ENCODE measurements at places on chromosomes 1 and 21.

GRCh38 chr21:20856926-20857325, 141.3 kb upstream of the NCAM2 start:
- no peak for DNase-seq

DNA sequence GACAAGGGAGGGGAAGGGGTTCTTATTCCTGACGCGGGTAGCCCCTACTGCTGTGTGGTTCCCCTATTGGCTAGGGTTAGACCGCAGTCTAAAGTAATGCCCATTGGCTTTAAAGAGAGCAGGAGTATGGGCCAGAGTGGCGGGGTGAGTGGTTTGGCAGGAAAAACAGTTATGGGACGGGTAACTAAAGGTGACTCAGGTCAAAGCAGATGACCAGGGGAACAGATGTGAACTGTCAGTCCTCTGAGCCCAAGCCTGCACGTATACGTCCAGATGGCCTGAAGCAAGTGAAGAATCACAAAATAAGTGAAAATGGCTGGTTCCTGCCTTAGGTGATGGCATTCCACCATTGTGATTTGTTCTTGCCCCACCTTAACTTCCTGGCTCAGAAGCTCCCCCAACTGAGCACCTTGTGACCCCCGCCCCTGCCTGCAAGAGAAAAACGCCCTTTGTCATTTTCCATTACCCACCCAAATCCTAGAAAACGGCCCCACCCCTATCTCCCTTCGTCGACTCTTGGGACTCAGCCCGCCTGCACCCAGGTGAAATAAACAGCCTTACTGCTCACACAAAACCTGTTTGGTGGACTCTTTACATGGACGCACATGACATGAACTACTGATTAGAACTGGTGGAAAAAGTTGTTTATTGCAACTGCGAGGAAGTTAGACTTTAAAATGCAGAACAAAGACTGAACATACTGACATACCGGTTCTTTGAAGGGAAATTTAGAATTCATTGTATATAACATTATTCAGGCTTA, 758 bp upstream of the ATAD3B start:
- no peak for DNase-seq

DNA sequence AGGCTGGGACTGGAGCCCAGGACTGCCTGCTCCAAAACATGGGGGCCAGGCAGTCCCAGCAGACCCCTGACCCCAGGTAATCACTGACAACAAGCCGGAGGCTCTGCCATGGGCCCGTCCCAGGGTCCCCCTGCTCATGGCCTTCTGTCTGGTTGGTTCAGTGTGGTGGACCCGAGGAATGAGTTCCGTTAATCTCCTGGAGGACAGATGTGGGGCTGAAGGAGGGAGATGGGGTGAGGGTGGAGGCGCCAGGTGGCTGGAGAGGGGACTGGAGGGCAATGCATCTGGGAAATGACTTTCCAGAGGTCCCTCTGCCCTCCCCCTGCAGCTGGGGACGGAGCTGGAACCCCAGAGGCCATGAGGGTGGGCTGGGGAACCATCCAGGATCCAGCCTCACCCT, 103.2 kb downstream of the EBNA1BP2 start:
- DNase-seq: no peak

- no peak for DNase-seq
Measured at GRCh38 chr1:108124622-108125311, 75.4 kb downstream of the SLC25A24 start.

- no peak for DNase-seq
Measured at GRCh38 chr1:5348732-5349465, 643.3 kb downstream of the NPHP4 start.

GRCh38 chr21:42929969-42930368, 4.5 kb upstream of the ERVH48-1 start:
- DNase-seq: no peak

DNA sequence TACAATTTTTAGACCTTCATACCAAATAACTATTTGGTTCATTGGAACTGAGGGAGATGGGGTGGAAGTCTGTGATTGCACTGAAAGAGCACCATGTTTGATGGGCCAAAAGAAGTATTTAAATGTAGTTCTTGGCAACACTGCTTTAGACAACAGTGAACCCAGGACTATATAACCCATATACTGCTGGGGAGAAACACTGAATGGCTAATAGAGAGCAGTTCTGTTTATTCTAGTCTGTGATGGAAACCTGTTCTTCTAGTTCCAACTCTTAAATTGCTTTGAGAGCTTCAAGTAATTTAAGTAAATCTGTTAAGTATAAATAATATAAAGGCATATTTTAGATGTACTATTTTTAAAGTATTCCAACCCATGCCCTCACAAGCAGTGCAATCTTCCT, 96.3 kb downstream of the NIBAN1 start:
- no peak for DNase-seq

GRCh38 chr1:29630756-29631155, 394.4 kb downstream of the PTPRU start:
- no peak for DNase-seq

GRCh38 chr1:53696571-53696970, 42.4 kb downstream of the GLIS1 start:
- DNase-seq: no peak

GRCh38 chr1:116806245-116806644, 52.0 kb downstream of the CD2 start:
- DNase-seq: no peak

DNA sequence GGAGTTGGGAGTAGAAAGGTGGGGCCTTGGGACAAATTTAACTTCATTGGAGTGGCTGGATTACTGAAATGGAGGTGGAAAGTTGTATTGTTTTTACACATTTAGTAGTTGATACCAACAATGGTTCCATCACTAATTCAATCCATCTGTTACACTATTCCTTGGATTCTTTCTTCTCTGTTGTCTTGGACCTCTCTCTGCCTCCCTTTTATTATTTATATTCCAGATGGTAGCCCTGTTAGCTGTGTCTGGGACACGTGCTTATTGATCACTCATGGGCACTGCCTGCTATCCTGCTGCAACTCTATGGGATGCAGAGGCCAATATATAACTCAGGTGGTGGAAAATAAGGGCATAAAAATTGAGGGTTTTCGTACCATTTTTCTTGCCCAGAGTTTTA, 346.3 kb downstream of the PAPPA2 start:
- no peak for DNase-seq

DNA sequence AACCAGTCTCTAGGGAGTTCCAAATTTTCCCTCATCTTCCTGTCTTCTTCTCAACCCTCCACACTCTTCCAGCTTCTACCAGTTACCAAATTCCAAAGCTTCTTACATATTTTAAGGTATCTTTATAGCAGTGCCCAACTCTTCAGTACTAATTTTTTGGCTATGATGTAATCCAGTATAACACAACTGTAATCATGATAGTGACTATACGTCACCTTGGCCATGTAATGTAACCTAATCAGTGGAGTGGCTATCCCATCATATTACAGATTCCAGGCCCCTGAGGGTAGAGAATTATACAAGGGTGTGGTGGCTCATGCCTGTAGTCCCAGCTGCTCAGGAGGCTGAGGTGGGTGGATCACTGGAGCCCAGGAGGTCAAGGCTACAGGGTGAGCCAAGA, 143.2 kb downstream of the CLEC20A start:
- no peak for DNase-seq

DNA sequence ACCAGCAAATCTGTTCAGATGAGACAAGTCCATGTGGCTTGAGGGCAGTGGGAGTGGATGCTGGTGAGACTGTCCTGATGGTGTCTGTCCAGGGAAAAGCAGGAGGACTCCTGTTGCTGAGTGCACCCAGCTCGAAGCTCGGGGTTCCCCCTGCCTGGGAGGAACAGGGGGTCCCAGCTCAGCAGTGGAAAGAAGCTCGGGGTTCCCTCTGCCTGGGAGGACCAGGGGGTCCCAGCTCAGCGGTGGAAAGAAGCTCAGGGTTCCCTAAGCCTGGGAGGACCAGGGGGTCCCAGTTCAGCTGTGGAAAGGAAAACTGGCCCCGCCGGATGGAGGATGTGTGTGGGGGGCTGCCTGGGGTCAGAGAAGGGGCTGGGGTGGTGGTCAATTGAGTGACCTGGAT, 39.1 kb downstream of the CRYAA start:
- DNase-seq: no peak

- no peak for DNase-seq
Measured at GRCh38 chr21:28821276-28822122, 171.2 kb downstream of the LTN1 start.

GRCh38 chr1:23083714-23084480, 64.6 kb downstream of the KDM1A start:
- DNase-seq: no peak

DNA sequence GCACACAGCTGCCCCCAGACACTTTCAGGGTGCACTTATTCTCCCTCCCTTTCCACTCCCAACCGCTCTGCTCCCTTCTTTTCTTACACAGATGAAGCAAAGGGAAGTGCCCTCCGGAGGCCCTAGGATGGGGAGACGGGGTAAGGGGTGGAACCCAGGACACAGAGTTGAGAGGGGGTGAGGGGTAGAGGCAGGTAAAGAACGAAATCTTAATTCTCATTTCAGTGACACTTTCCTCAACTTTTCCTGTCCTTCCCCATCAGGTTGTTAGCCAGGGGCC, 12.8 kb downstream of the PLEKHO1 start:
- DNase-seq: no peak

- no peak for DNase-seq
Measured at GRCh38 chr1:95974586-95974985, 740.6 kb downstream of the RWDD3 start.

- peak; percentile 5 for DNase-seq
Measured at GRCh38 chr21:39313042-39313570, 326 bp downstream of the BRWD1 start.

DNA sequence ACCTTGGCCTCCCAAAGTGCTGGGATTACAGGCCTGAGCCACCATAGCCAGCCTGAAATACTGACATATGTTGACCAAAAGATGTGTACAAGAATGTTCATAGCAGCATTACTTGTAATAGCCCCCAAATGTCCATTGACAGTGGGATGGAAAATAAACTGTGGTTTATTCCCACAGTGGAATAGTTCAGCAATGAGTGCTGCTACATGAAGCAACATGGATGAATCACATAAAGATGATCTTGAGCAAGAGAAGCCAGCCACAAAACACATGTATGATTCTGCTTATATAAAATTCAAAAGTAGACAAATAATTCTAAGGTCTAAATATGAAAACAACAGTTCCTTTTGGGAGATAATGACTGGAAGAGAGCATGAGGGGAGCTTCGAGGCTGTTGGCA, 9.1 kb upstream of the CREG1 start:
- DNase-seq: no peak

GRCh38 chr1:11124965-11125364, 25.3 kb upstream of the EXOSC10 start:
- no peak for DNase-seq

GRCh38 chr1:234093741-234094140, 189.3 kb downstream of the SLC35F3 start:
- no peak for DNase-seq

- DNase-seq: no peak
Measured at GRCh38 chr21:26544201-26544775, 28.8 kb downstream of the CYYR1 start.

- DNase-seq: no peak
Measured at GRCh38 chr1:223012938-223013337, 130.1 kb downstream of the TLR5 start.

DNA sequence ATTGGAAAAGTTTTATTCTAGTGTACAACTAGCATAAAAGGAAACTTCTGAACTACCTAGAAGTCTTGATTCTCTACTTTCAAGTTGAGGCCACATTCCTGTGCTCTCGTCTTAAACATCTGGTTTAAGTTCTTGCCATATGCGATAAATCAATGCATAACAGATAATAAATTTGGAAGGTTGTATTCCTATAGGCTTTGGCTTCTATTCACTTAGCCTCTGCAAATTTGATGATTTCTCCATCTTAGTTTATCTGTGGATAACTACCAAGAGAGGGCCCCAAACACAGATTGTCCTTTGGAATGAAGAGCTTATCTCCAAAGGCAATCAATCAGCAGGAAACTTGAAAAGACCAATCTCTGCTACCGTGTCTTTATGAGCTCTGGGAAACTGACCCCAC, 11.7 kb upstream of the RNF2 start:
- no peak for DNase-seq

- no peak for DNase-seq
Measured at GRCh38 chr1:181640956-181641355, 157.6 kb downstream of the CACNA1E start.

DNA sequence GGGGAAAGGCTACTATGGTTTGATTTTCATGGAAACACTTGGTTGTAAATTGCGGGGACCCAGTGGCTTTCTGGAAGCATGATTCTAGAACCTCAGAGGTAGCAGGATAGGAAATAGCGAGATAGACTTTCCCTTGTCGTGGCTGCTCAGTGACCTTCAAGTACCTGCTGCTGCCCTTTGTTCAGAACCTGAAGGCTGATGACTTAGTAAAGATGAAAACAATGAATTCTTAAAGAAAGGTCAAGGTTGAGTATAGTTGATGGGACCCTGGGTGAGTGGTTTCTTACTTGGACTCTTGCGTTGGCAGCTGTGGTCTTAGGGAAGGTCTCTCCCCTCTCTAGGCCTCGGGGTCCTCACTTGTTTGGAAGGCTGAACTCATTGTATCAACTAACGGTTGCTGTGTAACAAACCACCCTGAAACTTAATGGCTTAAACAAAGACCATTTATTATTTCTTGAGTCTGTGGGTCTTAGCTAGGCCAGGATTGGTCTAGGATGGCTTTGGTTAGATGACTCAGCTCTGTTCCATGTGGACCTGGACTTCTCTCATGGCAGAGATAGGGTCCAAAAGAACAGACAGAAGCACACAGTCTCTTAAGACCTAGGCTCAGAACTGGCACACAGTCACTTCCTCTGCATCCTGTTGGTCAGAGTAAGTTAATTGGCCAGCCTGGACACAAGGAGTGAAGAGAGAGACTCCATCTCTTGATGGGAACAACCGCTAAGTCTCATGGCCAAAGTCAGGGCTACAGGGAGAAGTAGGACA, 89.2 kb upstream of the SELENON start:
- DNase-seq: no peak

GRCh38 chr1:204703268-204703664, 17.7 kb upstream of the LRRN2 start:
- no peak for DNase-seq

DNA sequence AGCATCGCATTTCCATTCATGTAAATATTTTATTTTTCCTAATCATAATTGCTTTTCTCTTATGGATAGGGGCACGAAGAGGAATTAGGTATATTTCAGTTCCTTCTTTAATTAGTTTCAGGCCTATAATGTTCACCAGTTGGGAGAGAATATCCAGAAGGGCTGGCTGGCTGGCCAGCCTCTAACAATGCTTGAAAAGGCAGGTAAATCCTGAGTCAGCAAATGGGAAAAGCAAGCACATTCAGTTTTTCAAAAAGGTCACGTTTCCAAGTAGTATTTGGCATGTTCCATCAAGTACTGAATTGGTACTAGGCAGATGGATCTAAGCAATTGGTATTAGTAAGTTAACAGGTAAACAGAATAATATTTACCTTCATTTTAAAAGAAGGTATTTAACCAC, 8.0 kb downstream of the RAB29 start:
- no peak for DNase-seq

DNA sequence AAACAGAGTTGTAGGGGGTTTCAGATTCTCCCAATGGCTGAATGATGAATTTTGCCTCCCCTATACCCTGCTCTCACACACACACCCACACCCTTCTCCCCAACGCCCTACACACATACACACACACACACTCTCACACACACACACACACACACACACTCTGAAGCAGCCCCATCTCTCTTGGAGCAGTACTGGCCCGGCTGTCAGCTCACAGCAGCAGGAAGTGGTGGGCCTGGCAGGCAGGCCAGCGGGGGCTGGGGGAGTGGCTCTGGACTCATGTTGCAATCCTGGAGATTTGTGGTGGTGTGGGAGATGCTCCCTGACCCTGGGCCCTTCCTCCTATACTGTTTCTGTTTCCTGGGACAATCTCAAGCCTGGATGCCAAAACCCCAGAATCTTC, 2.2 kb downstream of the IKBKE start:
- peak; percentile 16 for DNase-seq

GRCh38 chr1:230824551-230824918, 43.8 kb downstream of the C1orf198 start:
- no peak for DNase-seq
